Ammon's horn (tissue), 1 donor: ENCODE measurements at places on chromosomes 5 and 9.

DNA sequence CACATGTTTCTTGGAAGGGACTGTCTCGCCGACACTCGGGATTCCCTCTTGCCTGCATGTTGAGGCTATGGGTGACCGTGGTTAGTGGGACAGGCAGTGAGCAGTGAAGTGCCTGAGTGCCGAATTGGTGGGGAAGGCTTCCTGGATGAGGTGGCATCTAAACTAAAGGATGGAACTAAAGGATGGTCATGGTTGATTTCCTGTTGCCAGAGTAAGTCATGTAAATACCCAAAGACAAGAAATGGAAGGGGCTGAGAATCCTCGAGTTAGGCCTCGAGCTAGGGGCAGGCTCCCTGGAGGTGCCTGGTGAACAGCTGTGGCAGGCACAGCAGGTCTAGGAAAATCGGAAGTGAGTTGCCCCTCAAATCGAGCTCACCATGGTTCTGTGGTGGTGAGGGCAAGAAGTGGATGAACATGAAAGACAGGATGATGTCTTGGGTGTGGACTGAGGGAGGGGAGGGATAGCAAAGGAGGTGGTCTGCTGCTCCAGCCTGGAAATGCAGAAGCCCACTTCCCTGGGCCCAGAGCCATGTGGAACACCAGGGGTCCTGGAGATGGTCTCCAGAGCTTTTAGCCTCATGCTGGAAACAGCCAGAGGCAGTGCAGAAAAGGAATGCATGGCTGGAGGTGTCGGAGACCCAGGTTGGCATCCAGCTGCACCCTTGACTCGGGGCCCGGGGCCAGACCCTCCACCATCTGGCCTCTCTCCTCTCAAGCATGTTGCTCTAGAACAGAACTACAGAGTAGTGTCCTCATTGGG, 12.2 kb downstream of the CD74 start:
- no peak for DNase-seq

GRCh38 chr9:114276908-114277821, 45.7 kb upstream of the ORM1 start:
- DNase-seq, result no peak

DNA sequence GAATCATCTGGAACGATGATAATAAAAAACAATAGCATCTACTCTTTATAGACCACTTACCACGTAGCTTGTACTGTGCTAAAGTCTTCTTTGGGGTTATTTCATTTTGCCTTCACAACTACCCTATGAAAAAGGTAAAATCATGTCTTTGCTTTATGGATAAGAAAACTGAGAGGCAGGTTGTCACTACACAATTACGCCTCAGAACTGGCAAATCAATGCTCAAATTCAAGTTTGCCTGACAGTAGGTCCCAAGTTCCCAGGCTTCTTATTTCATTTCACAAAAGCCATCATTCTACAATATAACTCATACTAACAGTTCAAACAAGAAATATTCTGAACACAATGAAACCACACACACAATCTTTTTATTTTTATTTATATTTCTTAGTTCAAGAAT, 258.5 kb downstream of the GABRB2 start:
- no peak for DNase-seq

- peak; percentile 89 for DNase-seq
Observed at GRCh38 chr9:20356403-20357036, 265.8 kb downstream of the MLLT3 start.

- no peak for DNase-seq
Observed at GRCh38 chr5:3007577-3007976, 256.1 kb upstream of the IRX2 start.

GRCh38 chr9:127490535-127491230, 39.4 kb downstream of the LRSAM1 start:
- DNase-seq, result no peak

DNA sequence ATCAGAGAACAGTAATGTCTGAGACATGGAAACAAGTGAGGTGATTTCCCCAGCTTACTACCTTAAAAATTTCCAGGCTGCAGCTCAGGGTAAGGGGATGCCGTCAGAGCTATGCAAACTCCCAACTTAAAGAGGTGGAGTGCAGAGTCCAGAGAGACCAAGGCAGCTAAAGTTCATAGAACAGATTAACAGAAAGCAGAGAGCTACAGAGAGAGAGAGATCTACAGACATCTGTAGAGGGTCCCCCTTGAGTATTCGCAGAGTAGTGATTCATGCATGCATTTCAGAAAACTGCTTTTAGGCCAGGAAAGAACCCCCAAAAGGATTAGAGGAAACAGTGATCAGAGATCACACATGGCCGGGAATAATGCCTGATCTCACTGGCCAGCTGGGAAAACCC, 306.2 kb upstream of the PUM3 start:
- DNase-seq, result no peak

DNA sequence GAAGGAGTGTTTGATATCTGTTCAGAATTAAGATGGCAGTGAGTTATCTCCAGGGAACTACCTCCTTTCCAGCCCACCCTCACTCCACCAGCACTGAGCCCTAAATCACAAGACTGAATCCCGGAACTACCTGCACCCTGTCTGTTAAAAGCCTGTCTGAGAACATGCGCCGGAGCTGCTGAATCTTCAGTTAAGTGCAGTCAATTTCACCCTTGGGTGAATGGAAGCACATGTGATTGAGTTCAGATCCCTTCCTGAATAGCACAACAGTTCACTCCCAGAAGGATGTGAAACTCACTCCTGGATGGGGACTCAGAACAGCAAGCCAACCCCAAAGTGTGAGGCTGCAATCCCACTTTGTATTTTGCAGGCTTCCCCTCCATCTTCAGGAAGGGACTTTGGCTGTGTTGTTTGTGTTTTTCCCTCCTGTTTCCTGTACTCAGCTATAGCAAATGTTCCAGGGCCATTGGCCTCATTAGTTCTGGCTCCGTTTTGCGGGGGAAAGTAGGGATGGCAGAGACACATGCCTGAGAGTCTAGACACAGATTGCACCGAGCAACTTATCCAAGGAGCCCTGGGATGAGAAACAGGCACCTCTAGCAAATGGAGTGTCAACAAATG, 43.4 kb downstream of the DPYSL3 start:
- peak; percentile 6 for DNase-seq

- no peak for DNase-seq
Observed at GRCh38 chr5:107513337-107514085, 157.2 kb downstream of the EFNA5 start.

DNA sequence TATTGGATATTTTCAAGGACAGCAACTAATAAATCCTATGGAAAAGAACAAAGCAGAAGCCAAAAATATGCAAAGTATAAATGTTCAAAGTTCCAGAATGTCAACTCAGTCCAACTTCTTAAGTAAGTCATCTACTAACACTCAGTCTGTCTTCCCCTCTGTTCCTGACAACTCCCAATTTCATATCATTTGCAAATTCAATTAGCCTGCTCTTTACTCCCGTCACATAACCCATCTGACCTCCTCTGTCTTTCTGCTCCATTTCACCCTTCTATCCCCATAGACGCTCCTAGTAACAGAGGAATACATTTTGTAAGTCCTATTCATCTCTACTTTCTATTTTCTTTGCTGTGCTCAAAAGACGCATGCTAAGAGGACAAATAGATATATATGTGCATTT, 659.8 kb upstream of the MEF2C start:
- no peak for DNase-seq

DNA sequence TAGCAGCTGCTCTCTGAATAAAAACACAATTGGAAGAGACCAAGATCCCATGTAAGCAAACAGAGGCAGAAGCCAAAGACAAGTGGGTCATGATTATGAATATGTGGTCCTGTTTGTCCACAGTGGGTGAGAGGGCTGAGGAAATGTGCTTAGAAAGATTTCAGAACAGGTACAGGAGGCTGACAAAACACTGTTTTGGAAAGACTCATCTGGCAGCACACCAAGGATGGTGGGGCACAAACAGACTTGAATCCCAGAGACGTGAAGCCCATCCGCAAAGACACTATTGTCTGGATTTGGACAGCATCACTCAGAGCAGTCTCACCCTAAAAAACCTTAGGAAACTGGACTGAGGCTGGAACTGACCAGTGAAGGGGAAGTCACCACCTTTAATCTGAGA, 85.0 kb downstream of the ADRB2 start:
- no peak for DNase-seq

DNA sequence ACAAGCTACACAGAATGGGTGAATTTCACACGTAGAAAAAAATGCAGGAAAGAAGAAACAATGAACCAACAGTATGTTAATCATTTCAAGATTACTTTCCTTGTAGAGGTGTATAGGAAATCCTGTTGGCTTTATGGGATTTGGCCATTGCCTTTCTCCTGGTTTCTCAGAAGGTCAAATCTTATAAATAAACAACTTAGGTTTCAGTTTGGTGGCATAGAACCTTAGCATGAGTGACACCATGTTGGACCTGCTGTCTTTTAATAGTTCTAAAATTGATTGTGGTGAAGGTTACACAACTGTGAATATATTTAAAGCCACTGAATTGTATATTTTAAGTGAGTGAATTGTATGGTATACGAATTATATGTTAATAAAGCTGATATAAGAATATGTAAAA, 16.7 kb upstream of the NDFIP1 start:
- DNase-seq, result no peak

DNA sequence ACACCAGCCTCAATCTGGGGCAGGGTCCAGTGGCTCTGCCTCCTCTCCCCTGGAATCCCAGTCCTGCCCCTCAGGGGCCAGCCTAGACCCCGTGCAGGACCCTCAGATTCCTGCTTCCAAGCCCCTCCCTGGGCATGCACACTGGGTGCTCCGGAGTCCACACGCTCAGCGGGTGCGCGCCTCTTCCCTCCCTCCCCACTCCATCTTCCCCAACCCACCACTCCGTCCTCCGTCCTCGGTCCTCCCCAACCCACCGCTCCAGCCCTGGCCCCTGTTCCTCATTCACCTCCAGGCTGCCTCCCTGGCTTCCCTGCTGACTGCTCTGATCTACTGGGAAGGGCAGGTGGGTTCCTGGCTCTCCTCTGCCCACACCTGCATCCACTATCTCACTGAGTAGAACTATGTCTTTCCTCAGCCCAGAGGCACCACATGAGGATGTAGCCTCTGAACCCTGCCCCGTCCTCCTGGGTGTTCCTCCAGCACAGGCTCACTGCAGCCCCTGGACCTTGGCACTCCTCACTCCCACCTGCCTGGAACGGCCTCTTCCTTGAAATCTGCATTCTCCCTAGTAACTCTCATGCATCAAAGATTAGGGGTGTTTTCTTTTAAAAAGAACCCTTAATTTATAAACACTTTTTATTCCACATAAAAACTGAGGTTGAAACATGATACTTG, 92.8 kb downstream of the CAMSAP1 start:
- no peak for DNase-seq

GRCh38 chr9:133950192-133950591, 41.9 kb downstream of the VAV2 start:
- no peak for DNase-seq

DNA sequence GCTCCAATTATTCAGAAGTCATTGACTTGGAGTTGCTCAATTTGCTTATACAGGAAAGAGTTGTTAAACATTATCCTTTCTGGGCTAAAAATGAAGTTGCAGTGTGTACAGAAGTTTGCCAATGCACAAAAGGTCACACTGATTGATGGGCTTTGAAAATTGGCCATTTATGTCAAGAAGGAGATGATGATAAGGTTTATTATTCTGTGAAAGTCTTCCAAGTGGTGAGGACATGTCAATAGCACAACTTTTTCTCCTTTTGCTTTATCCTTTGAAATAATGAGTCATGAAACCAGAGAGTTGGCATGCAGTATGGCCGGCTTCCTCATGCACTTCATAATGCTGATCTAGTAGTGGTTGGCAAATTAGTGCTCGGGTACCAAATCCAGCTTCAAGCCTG, 848.5 kb upstream of the WWC1 start:
- no peak for DNase-seq

- no peak for DNase-seq
Observed at GRCh38 chr5:116528519-116529234, 45.9 kb downstream of the SEMA6A start.

GRCh38 chr9:136485049-136486045, 2.5 kb upstream of the SEC16A start:
- DNase-seq, result peak; percentile 91

- no peak for DNase-seq
Observed at GRCh38 chr9:68683433-68683832, 21.6 kb upstream of the PIP5K1B start.

DNA sequence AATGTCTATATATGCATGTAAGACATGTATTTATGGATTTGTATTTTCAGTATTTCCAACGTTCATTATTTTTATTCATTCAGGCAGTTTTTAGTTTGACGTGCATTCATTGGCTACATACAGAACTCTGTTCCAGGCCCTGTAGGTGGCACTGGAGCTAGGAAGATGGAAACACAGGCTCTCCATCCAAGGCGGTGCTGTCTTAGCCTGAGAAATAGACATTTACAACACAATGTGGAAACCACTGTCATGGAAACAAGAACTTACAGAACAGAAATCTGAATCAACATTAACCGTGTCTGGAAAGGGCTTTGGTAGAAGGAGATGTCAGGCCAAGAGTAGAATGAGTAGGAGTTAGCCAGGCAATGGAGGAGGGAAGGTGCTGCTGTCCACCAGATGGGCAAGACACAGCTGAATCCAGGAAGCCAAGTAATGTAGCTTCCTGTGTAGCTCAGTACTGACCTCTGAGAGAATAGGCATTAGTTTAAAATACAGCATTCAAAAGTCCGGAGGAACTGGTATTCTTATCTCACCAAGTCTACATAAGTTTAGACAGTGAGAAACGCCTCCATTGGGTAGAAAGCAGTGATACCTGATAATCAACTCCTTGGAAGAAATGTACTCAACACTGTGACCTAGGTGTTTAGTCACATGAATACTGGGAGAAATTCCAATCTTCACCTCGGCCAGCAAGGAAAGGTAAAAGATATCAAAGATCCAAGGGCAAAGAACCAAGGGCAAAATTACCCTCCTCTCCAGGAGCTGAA, 388.6 kb upstream of the CDH6 start:
- peak; percentile 7 for DNase-seq

GRCh38 chr5:32745317-32745716, 34.2 kb downstream of the NPR3 start:
- no peak for DNase-seq

DNA sequence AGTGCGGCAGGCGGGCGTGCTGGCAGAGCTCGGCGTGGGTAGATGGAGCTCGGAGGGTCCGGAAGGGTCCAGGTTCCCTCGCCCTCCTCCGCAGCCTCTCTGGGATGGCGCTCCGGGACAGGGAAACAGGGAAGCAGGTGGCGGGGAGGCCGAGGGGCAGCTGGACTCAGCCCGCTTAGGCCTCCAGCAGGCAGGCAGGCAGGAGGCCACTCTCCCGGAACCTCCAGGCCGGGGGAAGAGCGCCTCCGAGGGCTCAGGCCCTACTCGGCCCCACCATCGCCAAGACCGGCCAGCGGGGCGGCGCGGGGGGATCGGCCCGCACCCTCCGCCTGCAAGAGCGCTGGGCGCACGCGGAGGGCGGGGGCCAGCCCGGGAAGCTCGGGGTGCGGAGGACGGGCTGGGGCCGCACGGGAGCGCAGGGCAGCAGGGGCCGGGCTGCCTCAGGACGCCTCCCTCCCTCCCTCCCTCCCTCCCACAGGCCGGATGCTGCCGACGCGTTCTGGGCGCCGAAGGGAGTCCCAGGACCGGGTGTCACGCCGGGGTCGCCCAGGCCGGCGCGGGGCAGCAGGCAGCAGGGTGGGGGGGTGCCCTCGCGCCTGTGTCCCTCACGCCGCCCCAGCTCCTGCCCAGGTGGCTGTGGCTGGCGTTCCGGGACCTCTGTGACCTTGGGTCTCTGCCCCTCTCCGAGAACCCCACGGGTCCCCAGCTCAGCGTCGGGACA, 977 bp downstream of the MGAT4B start:
- peak; percentile 37 for DNase-seq
